ENCODE measurements at places on chromosomes 3 and 15.

GRCh38 chr3:117441851-117442250 lies 732.3 kb downstream of the TUSC7 start:
- DNase-seq, result no peak

- DNase-seq, result no peak
These were observed 181.6 kb downstream of the ABHD5 start for GRCh38 chr3:43872301-43872700.

GRCh38 chr15:65789105-65789504 lies 3.0 kb downstream of the DENND4A start:
- no peak for DNase-seq

DNA sequence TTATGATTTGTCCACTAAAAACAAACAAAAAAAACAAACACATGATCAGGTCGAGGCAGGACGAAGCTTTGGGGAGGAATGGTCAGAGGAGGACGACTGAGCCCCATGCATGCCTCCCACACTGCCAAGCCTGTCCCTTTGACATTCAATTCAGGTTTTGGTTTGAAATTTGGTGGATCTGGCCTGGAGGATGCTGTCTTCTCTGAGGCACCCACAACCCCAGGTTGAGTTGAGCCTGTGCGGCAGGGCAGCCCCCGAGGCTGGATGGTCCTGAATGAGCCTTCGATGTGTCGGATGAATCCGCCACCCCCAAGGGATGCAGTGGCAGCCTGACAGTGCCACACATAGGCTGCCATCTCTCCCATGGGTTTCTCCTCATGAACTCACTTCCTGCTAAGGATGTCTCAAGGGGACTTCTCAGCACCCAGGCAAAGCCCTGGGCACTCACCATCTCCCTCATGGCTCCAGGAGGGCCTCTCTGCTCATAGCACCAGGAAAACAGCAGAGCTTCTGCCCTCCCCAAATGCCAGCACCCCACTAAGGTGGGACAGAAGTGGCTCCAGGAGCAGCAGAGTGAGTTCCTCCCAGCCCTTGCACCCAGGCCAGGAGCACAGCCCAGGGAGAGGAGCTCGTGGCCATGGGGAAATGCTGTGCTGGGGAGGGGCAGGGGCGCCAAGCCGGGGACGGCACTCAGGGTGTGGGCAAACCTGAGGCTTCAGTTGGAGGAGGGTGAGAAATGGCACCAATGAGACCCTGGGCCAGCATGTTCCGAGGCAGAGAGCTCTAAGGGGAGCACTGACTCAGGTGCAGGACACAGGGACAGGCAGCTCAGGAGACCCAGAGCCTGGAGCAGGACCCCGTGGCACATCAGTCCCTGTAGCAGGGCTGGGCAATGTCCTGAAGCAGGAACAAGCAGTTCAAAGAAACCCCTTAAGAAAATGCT lies 18.5 kb downstream of the PRR23E start:
- DNase-seq, result no peak

DNA sequence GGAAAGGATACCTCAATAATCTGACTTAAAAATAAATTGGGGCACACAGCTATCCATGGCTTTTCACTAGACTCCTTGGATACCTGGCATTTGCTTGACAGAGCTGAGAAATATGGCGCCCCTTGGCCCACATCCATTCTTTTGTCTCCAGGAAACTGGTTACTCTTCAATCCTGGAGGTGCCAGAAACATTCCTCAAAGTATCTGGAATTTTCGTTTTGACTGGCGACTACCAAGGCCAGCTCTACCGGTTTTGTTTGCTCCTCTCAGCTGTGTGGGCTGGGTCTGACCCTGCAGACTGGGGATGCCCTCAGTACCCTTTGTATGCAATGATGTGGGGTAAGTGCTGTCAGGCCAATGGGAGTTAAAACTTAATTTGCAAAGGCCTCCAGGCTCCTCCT lies 27.0 kb downstream of the KATNBL1 start:
- no peak for DNase-seq

- DNase-seq, result no peak
These were observed 242.3 kb upstream of the ROBO1 start for GRCh38 chr3:80010021-80010571.

- DNase-seq, result no peak
These were observed 12.1 kb upstream of the DNAJC13 start for GRCh38 chr3:132405188-132405587.

Data from NCI-H187 treated with DMSO at 0.1 percent for 48 hours (cell line).